Activated CD8-positive, alpha-beta memory T cell treated with anti-CD3 and anti-CD28 coated beads for 48 hours (primary cell): ENCODE measurements at places on chromosomes 3 and 15.

DNA sequence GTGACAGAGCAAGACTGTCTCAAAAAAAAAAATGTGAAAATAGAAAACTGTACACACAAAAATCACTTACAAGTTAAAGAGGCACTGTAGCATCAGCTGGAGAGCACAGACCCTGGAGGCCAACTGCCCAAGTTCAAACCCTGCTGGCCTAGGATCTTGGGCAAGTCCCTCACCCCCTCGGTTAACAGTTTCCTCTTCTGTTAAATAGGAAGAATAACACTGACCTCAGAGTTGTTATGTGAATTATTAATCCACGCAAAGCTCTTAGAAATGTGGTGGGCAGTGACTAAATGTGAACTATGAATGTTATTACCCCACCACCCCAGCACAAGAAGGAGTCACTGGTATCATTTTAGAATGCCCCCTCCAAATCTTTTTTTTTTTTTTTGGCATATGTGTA lies 11.2 kb downstream of the CIB1 start:
- no peak for DNase-seq

- no peak for DNase-seq
Measured at GRCh38 chr3:54578417-54578816, 349.4 kb downstream of the LRTM1 start.

DNA sequence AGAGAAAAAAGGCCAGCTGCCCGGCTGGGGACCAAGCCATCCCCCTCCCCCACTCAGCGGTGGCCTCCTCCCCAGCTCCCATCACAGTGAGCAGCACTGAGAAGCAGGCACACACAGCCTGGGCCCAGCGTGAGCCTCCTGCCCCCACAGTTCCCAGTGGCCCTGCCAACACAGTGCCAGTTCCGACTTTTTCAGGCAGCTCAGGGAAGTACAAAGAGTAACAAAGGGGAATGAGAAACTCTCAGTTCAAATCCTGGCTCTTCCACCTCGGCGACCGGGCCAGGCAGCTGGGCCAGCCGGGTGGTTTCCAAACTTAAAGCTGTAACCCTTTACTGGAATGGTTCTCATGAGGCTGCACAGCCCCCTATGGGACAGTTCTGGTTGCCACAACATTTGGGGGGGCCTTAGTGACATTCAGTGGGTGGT lies 18.5 kb downstream of the TNK2 start:
- DNase-seq = no peak

DNA sequence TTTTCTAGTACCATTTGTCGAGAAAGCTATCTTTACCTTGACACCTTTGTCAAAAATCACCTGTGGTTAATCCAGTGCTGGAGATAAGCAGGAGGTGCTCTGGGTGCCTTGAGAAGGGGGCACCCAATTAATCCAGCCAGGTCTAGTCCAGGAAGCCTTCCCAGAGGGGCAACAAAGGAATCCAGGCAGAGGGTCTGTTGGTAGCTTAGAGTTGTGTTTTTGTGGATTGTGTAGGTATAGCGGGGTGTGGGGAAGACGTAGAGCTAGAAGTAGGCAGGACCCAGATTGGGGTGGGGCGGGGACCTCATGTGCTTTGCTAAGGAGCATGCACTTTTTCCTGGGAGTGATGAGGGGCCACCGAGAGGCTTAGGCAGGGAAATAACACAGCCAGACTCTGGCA lies 6.0 kb upstream of the PIGZ start:
- no peak for DNase-seq

- no peak for DNase-seq
Measured at GRCh38 chr15:65355173-65355987, 22.4 kb downstream of the IGDCC3 start.

GRCh38 chr3:185460309-185460708 lies 38.5 kb downstream of the TMEM41A start:
- no peak for DNase-seq
